Forelimb muscle (tissue), 1 donor: ENCODE measurements at places on chromosomes 2 and 18. TPM values are rescaled to one million over a fixed set of nuclear protein-coding genes. Genes with fewer than 3 reads are reported as not detected.

DNA sequence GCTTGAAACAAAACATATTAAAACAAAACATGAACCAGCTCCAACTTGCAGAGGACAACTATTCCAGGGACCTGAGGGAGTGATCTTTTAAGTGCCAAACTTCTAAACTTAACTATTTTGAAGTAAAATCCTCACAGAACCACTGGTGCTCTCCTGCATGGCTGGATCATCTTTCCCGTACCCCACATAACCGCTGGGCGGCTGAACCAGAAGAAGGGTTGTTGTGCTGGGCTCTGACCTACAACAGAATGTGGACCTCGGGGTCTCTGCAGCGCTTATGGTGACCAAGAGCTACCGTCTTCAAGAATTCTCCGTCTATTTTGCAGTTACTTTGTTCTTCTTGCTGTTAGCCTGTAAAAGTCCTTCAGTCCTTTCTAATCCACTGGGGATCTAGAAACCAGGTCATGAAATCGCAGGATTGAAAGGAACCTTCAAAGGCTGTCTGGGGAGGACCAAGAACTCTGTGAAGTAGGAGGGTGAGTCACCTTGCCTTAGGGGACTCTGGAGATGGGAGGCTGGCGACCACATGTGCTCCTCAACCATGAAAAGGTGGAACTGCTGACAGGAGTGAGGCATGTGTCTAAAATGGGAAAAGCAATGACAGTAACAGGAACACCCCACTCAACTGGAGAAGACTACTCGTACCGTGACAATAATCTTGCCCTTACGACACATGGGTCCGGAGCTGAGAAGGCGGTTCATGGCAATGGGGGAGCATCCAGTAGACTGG, 46.6 kb downstream of the HDLBP start:
- no peak for DNase-seq

- no peak for DNase-seq
Measured at GRCh38 chr2:220930271-220931076, 641.6 kb downstream of the EPHA4 start.

CCNT2 gene
- polyA plus RNA-seq, result 43.3 TPM

CGREF1 gene
- polyA plus RNA-seq, result 1.0 TPM

DNA sequence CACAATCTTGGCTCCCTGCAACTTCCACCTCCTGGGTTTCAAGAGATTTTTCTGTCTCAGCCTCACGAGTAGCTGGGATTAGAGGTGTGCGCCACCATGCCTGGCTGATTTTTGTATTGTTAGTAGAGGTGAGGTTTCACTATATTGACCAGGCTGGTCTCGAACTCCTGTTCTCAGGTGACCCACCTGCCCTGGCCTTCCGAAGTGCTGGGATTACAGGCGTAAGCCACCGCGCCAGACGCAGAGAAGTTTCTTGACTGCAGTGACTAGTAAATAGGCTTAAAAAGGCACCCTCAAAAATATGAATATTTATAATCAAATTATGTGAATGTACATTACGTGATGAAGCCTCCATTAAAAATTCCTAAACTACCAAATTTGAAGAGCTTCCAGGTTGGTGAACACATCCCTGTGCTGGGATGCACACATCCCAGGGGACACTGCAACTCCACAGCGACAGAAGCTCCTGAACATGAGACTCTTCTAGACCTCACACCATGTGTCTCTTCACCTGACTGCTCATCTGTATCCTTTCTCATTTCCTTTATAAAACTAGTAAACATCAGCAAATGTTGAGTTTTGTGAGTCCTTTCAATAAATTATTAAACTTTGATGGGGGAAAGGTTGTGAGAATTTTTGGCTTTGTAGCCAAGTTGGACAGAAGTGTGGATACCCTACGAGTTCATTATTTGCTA, 203.3 kb upstream of the SPOPL start:
- DNase-seq, result no peak

GRCh38 chr2:123195957-123196356, 829.1 kb upstream of the CNTNAP5 start:
- no peak for DNase-seq

GRCh38 chr2:222627764-222628163, 28.1 kb downstream of the FARSB start:
- no peak for DNase-seq

CRYBA2 gene
- polyA plus RNA-seq, result not detected

- no peak for DNase-seq
Measured at GRCh38 chr2:156006721-156007618, 325.6 kb downstream of the NR4A2 start.

KLHL41 gene
- 4,199 TPM for polyA plus RNA-seq

- no peak for DNase-seq
Measured at GRCh38 chr2:96768083-96768561, 7.4 kb downstream of the CNNM4 start.

- DNase-seq, result no peak
Measured at GRCh38 chr2:232542715-232543467, 3.4 kb downstream of the CHRNG start.

BCL11A gene
- 4.9 TPM for polyA plus RNA-seq

ITGB6 gene
- polyA plus RNA-seq, result 47.9 TPM

SLC9A2 gene
- polyA plus RNA-seq, result 2.6 TPM

GRCh38 chr18:32911660-32912284, 138.9 kb upstream of the KLHL14 start:
- peak; percentile 9 for DNase-seq

DNA sequence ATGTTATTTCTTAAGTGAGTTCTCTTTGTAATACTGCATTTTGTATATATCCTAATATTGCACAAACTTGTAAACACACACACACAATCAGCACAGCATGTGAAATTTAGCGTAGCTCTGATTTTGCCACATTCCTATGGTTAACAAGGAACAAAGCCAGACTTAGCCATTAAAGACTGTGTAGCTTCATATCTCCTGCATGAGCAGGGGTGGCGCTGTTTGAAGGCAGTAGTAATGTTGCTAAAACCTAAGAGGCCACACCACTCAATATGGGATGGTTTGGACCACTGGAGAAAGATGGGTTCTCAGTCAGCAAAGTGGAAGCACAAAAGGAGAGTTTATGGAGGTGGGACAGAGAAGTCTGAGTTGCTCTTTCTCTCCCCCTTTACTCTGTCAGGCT, 61.1 kb upstream of the RND3 start:
- no peak for DNase-seq

DNA sequence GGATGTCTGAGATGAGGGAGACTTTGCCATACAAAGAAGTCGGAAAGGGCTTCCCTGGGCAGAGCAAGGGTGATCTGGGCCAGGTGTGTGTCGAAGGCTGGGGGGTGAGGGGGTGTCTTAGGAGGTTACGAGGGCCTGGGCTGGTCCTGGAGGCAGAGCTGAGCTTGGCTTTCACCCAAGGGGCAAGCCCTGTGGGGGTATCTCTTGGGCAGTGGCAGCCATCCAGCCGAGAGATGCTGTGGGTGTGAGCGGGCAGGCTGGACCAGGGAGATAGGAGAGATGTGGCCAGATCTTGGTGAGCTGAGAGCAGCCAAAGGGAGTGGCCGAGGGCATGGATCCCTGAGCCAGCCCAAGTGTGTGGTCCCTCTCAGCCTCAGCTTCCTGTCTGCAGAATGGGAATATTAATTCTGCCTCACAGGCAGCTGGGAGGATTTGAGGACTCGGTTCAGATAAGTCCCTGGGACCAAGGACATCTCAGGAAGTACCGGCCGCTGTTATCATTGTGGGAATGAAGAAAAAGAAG, 33.0 kb downstream of the MAL start:
- DNase-seq, result no peak

- DNase-seq, result no peak
Measured at GRCh38 chr18:76564655-76565237, 69.7 kb upstream of the ZNF516 start.

- DNase-seq, result no peak
Measured at GRCh38 chr18:27225947-27226481, 40.9 kb upstream of the CHST9 start.

DNA sequence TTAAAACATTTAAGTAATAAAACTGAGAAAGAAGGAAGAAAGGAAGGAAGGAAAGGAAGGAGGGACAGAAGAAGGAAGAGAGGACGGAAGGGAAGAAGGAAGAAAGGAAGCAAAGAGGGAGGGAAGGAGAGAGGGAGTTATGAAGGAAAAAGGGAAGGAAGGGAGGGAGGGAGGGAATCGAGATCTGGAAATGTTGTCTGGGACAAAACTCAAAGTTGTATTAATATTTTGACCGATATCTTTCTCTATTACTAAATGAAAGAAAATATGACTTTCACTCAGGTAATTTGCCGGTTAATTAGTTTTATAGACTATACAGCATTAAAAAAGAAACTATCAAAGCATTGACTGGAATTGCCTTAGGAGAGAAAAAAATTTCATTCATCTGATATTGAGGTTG, 44.4 kb downstream of the G6PC2 start:
- DNase-seq, result no peak

DNA sequence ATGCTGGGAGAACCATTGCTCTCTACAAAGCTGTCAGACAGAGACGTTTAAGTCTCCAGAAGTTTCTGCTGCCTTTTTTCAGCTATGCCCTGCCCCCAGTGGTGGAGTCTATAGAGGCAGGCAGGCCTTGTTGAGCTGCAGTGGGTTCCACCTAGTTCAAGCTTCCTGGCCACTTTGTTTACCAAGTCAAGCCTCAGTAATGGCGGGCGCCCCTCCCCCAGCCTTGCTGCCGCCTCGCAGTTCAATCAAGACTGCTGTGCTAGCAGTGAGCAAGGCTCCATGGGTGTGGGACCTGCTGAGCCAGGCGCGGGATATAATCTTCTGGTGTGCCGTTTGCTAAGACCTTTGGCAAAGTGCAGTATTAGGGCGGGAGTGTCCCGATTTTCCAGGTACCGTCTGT, 52.7 kb upstream of the SCYGR2 start:
- DNase-seq, result no peak

- DNase-seq, result no peak
Measured at GRCh38 chr2:55842046-55842445, 81.5 kb downstream of the EFEMP1 start.

DNA sequence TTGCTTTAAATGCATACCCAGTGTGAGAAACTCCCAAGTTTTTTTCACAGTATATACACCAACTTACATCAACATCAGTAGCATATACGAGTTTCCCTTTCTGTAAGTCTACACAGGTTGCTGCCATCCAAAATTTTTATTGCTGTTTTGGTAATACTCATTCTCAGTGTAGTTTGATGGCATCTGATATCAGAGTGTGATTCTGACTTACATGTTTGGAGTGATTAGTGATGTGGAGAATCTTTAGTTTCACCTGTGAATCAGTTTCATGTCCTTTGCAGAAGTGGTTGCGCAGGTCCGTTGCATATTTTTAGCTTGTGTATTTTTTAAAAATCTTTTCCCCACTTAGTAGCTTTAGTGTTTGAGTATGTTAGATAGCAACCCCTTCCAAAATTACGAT, 50.1 kb downstream of the CCDC74A start:
- no peak for DNase-seq

DNA sequence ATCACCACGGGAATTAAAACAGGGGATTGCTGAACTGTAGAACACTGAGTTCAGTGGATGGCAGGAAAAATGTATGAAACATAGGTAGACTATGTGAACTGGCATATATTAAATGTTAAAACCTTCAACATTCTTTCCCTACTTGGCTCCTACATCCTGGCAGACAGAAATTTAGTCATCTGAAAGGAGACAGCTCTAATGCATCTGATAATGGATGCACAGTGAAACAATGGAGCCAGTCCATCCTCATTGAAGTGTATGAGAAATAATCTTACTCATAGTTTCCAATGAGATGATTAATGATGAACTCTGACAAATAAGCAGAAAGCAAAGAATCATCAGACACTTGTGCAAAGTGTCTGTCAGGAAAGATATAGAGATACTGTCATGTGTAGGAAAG, 1629.7 kb upstream of the TMEFF2 start:
- DNase-seq, result no peak

GRCh38 chr2:72991980-72992733, 74.8 kb downstream of the EMX1 start:
- no peak for DNase-seq

- DNase-seq, result no peak
Measured at GRCh38 chr2:19743641-19744040, 158.1 kb downstream of the TTC32 start.

GRCh38 chr2:8380566-8380965, 301.3 kb upstream of the ID2 start:
- no peak for DNase-seq

DNA sequence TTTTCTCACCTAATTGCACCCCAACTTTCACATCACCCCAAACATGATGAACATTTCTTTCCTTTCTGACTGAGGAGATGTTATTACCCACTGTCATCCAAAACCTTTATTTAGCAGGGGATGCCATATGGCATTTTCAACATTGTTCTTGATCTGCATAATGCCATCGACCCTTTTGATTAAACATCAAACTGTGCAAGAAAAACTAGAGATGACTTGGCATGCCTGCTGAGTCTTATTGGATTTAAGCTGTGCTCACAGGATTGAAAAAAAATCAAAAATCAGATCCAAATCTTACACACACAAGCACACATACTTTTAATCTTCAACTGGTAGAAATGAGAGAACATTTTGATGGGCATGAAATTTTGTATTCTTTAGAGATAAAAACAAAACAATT, 536.0 kb downstream of the TMX3 start:
- no peak for DNase-seq

- DNase-seq, result no peak
Measured at GRCh38 chr2:129721846-129722245, 257.6 kb upstream of the RAB6C start.

SLC38A11 gene
- polyA plus RNA-seq, result 0.20 TPM

GRCh38 chr2:41400088-41400665, 647.6 kb upstream of the PKDCC start:
- no peak for DNase-seq

DNA sequence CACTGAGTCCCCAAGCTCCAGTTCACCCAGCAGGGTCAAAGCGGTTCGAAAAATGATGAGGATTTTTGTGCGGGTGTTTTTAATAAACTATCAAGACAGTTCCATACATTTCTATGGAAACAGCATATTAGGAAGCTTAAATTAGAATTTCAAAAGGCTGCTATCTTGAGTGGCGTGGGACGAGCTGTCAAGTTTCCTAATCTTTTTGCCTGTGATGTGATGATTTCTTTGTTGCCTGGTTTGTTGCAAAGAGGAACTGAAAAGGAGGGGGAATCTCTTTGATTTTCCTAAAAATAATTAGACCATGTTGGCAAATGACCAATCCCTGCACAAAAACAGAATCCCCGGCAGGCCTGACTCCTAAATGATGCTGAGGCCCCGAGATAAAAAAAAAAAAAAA, 66.1 kb upstream of the ATG16L1 start:
- DNase-seq, result no peak

ST3GAL5 gene
- 32.8 TPM for polyA plus RNA-seq

C2orf68 gene
- 49.3 TPM for polyA plus RNA-seq
